ENCODE measurements at places on chromosomes 6 and 20.

DNA sequence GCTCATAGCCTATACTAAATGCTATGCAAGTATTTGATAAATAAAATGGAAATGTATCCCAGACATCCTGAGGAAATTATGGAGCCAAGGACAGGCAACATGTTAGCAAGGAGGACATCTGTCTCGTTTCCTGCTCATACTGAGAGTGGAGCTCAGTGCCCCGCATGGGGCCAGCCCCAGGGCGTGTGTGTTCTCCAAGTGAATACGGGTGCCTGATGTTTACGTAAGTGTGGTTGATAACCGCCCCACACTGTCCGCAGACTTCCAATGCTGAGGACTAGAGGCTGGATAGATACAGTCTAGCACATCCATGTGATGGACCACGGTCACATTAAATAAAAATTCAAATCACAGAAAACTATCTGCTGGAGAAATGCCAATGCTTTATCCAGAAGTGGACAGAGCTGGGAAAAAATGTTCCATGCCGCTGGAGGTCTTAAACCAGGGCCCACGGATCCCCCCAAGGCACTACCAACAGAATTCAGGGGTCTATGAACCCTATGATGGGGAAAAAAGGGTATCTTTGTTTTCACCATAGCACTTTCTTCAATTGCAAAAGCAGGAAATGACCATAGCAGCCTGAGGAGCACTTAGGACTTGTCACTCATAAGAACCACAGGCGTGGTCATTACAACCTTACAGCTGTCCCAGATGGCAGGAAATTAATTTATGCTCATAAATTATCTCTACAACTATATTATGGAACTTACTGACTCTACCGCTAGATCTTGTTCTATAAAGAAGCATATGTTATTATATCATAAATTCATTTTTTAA lies 24.9 kb downstream of the TGM2 start:
- DNase-seq = no peak

DNA sequence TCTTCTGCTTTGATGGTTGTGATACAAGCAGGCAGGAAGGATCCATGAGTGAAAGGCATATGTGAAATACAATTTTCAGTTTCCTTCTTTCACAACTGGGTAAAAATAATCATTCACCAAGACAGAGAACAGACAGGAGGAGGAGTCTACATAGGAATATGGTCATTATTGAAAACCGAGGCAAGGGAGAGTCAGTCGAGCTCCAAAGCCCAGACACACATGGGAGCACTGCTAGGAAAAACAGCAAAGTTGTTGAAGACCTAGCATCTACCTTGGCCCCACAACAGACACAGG lies 260.6 kb downstream of the ERMARD start:
- DNase-seq = no peak

- DNase-seq = no peak
Observed at GRCh38 chr6:103707596-103708325, 1152.0 kb downstream of the HACE1 start.

DNA sequence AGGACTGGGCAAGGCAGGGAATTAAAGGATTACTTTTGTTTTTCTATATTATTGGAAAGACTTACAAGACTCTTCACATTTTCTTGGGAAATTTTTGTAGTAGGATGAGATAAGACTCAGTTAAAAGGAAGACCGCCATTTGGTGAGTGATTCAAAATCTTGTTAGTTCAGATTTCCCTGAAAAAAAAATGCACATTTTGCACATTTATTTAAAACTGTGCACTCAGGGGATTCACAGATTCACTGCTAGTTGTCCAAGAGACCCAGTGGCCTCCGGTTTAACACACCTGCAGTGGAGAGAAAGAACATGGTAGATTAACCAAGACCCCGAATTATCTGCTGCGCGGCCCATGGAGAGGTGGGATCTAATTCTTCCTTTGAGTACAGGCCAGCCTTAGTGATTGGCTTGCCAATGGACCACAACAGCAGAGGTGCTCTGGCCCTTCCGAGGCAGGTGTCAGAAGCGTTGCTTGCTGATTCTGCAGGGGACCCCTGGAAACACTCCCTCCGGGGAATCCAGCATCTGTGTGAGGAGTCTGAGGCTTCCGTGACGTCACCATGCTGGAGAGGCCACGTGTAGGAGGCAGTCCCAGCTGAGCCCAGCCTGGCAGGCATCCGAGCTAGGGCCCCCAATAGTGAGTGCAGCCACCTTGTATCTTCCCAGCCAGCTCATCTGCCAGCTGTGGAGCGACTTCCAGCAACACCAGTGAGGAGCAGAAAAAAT lies 68.9 kb downstream of the ZNF217 start:
- DNase-seq = no peak

GRCh38 chr6:47187113-47187512 lies 122.6 kb downstream of the TNFRSF21 start:
- DNase-seq = no peak

DNA sequence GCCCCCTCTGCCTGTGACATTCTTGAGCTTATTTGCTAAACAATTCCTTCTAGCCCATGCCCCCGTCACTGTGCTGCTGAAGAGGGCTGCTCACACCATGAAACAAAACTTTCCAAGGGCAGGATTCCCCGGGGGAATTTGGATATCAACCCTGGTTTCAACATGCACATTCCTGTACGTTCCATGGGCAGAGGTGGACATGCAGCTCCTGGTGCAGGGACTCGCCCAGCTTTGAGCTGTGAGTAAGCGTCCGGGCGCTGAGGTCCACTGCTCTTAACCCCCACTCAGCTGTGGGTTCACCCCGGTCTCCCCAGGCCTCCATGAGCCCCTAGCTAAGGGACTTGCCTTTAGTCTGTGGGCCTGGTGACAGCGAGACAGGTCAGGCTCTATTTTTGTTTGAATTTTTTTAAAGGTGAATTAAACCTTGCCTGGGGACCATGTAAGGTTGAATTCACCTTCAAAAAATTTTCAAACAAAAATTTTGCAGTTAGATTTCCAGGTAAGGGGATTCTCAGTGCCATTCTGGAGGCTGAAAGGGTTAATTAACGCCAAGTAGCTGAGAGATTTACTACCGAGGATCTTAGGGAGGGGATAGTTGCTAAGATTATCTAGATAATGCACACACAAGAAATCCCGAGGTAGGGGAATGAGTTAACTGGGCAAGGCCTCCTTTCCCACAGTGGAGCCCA lies 70.3 kb upstream of the SLC22A23 start:
- DNase-seq = no peak

- no peak for DNase-seq
Observed at GRCh38 chr20:8940326-8940725, 128.6 kb upstream of the PLCB4 start.

- no peak for DNase-seq
Observed at GRCh38 chr6:147909640-147910039, 401.1 kb downstream of the SAMD5 start.
